A549 treated with dexamethasone at 1 μM for 4 hours (cell line): ENCODE measurements at places on chromosomes 13 and 19. TPM values are rescaled to one million over a fixed set of nuclear protein-coding genes. Genes with fewer than 3 reads are reported as not detected.

The POSTN gene
- total RNA-seq: 0.02 to 0.09 TPM (median 0.06 TPM) in 5 replicates

The TLE6 gene
- total RNA-seq: 4.4 to 7.3 TPM (median 6.1 TPM) in 5 replicates

The LHB gene
- total RNA-seq: 0.19 TPM in 1 of 5 replicates, not detected in the others

The NEK5 gene
- total RNA-seq: 0.05 to 0.21 TPM (median 0.07 TPM) in 5 replicates

The LRRC25 gene
- total RNA-seq: 0.11 TPM in 1 of 5 replicates, not detected in the others

The LIM2 gene
- not detected in 5 replicates for total RNA-seq

The OVOL3 gene
- total RNA-seq: 0.15 to 0.26 TPM (median 0.25 TPM) in 3 of 5 replicates, not detected in the others

The CACNA1A gene
- total RNA-seq: 0.04 to 0.32 TPM (median 0.10 TPM) in 5 replicates

The THSD1 gene
- total RNA-seq: 5.0 to 6.5 TPM (median 5.3 TPM) in 5 replicates

The LYPD5 gene
- 0.09 to 0.32 TPM (median 0.16 TPM) in 5 replicates for total RNA-seq

The CEP89 gene
- 42.4 to 51.9 TPM (median 48.6 TPM) in 5 replicates for total RNA-seq

The SLC25A15 gene
- total RNA-seq: 15.9 to 19.9 TPM (median 18.7 TPM) in 5 replicates

The NKPD1 gene
- total RNA-seq: 0.56 to 1.1 TPM (median 0.95 TPM) in 5 replicates

The FGF22 gene
- 0.26 to 0.68 TPM (median 0.39 TPM) in 5 replicates for total RNA-seq

The ZNF442 gene
- total RNA-seq: not detected in 5 replicates

The PODNL1 gene
- total RNA-seq: 1.2 to 1.5 TPM (median 1.2 TPM) in 5 replicates

The GSX1 gene
- total RNA-seq: not detected in 5 replicates

The CD209 gene
- not detected in 5 replicates for total RNA-seq

The MCEMP1 gene
- not detected in 5 replicates for total RNA-seq

The ZNF793 gene
- 0.05 to 0.09 TPM (median 0.05 TPM) in 4 of 5 replicates, not detected in the other for total RNA-seq

The CPB2 gene
- 0.06 to 0.11 TPM (median 0.08 TPM) in 3 of 5 replicates, not detected in the others for total RNA-seq

The IGFL3 gene
- 0.15 to 0.44 TPM (median 0.29 TPM) in 3 of 5 replicates, not detected in the others for total RNA-seq

The PLA2G4C gene
- 8.4 to 14.5 TPM (median 12.2 TPM) in 5 replicates for total RNA-seq

The TIMM29 gene
- 13.3 to 17.4 TPM (median 15.2 TPM) in 5 replicates for total RNA-seq

The CEACAM21 gene
- total RNA-seq: 0.15 TPM in 1 of 5 replicates, not detected in the others

The ASF1B gene
- total RNA-seq: 25.2 to 28.6 TPM (median 28.1 TPM) in 5 replicates

The CCDC70 gene
- total RNA-seq: not detected in 5 replicates

The KIR2DL1 gene
- not detected in 5 replicates for total RNA-seq

The IRGC gene
- not detected in 5 replicates for total RNA-seq

The MYH14 gene
- 4.4 to 7.8 TPM (median 7.2 TPM) in 5 replicates for total RNA-seq

The PRR19 gene
- total RNA-seq: 3.4 to 4.5 TPM (median 3.6 TPM) in 5 replicates

The EPS8L1 gene
- total RNA-seq: 2.9 to 5.9 TPM (median 5.1 TPM) in 5 replicates

The ZNF175 gene
- 2.3 to 5.0 TPM (median 3.6 TPM) in 5 replicates for total RNA-seq

The ZNF471 gene
- total RNA-seq: 0.06 to 0.29 TPM (median 0.06 TPM) in 5 replicates

The ZNF208 gene
- not detected in 5 replicates for total RNA-seq

The ZNF99 gene
- not detected in 5 replicates for total RNA-seq

The MUC16 gene
- 0.06 to 0.07 TPM (median 0.06 TPM) in 4 of 5 replicates, not detected in the other for total RNA-seq

The SUGP1 gene
- 22.6 to 26.0 TPM (median 23.8 TPM) in 5 replicates for total RNA-seq

The CCDC97 gene
- total RNA-seq: 29.4 to 46.1 TPM (median 43.0 TPM) in 5 replicates

The SYCN gene
- not detected in 5 replicates for total RNA-seq

The KLK13 gene
- 0.09 to 0.14 TPM (median 0.12 TPM) in 3 of 5 replicates, not detected in the others for total RNA-seq

The C5AR1 gene
- 1.2 to 3.3 TPM (median 2.4 TPM) in 5 replicates for total RNA-seq

The MADCAM1 gene
- total RNA-seq: 0.19 to 0.41 TPM (median 0.29 TPM) in 4 of 5 replicates, not detected in the other

The SIAH3 gene
- total RNA-seq: not detected in 5 replicates
